Skeletal muscle cell (primary cell): ENCODE measurements at places on chromosomes 2 and 18.
A peak's percentile ranks its signal among the peaks of the same experiment; 100 is the strongest.

DNA sequence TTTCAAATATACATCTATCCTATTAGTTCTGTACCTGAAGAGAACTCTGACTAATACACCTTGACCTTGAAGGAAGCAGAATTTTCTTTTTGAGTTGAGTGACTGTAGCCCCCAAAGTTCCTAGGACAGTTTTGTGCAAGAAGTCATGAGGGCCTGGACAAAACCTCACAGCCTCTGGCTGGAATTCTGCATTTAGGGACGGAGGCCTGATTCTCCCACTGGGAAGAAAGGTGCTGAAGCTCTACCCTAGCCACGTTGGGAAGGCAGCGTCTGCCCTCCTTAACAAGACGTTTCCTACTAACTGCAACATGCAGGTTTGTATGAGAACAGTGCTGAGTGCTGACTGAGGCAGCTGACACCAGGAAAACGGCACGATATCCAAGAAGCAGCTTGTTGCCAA is 74.4 kb upstream of the ZCCHC2 start:
- DNase-seq, result no peak

GRCh38 chr2:31075941-31076590 is 62.2 kb downstream of the GALNT14 start:
- DNase-seq, result no peak

GRCh38 chr2:57460396-57461276 is 586.0 kb upstream of the VRK2 start:
- no peak for DNase-seq

GRCh38 chr18:50268022-50268747 is 1.9 kb upstream of the CFAP53 start:
- no peak for DNase-seq

GRCh38 chr2:231699006-231699405 is 9.3 kb upstream of the PTMA start:
- DNase-seq, result no peak

GRCh38 chr2:195709901-195710806 is 53.1 kb downstream of the SLC39A10 start:
- DNase-seq, result peak; percentile 12

DNA sequence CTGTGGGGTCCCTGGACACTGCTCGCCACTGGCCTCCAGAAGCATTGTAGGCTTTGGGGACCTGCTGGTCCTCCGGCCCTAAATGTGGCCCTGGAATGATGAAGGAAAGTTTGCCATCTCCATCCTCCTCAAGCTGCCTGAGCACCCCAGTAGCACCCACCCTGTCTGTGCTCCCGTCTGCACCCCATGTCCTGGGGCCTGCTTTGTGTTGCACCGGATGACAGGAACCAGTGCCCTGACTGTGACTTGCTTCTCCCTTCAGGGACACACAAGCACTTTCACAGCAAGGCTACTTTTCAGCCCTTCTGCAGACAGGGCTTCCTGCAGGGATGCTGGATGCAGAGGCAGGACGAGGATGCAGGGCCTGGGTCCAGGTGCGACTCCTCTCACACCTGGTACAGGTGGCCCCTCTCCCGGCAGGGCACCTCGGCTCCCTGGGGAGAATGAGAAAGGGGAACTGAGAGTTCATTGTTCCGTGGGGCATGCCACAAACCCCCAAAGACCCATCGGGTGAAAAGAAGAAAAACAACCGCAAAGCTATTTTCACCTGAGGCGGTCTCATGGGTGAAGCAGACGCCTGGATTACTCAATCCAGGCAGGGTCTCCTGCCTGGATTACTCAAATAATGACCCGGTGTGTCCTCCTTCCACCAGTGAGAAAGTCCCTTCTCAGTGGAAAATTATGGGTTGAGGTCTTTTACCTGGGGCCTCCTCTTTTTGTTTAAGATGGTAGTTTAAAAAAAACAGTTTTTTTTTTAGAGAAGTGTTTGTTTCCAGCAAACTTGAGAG is 74.9 kb downstream of the LONRF2 start:
- DNase-seq, result no peak

- no peak for DNase-seq
Measured at GRCh38 chr18:8769509-8770095, 64.2 kb downstream of the MTCL1 start.

DNA sequence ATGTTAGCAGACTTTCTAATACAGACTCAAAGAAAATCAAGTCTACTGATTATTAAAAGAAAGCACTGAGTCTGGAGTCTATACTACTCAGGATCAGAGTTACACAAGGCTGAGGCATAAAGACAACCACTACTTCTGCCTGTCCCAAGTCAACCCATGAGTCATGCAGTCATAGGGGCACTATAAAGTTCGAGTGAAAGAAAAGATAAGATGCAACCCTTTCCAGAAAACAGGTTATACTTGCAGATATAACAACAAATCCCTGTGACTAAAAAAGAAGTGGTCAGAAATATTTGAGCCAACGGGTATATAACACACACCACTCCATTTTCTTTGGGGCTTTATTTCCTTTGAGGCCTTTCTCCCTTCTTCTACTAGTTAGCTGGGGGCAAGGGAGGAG is 18.6 kb upstream of the SCRN3 start:
- DNase-seq, result peak; percentile 3

DNA sequence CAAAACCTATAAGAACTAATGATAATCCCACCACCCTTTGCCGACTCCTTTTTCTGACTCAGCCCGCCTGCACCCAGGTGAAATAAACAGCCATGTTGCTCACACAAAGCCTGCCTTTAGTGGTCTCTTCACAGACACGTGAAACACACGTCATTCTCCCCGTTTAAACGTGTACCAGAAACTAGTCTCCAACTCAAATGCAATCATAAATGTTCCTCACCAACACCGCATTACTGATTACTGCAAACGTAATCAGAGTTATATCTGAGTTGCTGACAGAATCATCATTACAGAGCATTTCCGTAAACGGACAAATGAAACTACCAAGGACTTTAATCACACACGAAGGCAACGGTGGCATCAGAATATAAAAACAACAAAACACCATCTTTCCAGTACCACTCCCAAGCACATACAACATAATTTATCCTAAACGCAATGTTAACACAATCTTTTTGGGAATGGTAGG is 1.9 kb downstream of the CLK1 start:
- peak; percentile 37 for DNase-seq

DNA sequence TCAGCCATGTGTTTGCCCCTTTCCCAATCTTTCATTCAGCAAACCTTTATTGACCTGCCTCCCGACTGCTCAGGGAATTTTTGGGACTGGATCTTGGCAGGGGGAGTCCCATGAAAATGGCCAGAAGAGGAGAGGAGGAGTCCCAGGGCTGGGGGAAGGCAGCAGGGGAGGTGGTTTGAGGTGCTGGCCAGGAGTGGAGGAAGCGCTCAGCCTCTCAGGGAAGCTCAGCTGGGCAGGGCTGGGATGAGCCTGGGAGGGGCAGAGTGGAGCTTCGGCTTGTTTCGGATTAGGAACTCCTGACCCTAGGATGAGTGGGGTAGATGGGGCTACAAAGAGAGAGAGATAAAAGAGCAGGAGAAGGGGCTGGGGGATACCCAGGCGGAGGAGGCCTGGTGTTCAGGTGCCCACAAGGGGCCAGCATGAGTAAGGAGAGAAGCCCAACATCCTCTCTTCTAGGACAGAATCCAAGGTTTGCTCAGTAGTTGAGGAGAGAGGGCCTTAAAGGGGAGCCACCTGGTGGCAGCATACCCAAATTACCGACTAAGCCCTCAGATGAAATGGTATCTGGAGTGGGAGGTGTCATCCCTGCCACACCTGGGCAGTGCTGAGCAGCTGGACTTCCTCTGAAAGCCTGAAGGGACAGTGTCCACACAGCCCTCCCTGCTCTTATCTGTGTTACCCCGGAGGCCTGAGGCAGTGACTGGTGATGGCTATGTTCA is 91.1 kb downstream of the INHBB start:
- no peak for DNase-seq

- DNase-seq, result peak; percentile 53
Measured at GRCh38 chr18:23114911-23115310, 20.4 kb upstream of the CABLES1 start.

GRCh38 chr18:52341608-52342381 is 1.8 kb downstream of the DCC start:
- no peak for DNase-seq

DNA sequence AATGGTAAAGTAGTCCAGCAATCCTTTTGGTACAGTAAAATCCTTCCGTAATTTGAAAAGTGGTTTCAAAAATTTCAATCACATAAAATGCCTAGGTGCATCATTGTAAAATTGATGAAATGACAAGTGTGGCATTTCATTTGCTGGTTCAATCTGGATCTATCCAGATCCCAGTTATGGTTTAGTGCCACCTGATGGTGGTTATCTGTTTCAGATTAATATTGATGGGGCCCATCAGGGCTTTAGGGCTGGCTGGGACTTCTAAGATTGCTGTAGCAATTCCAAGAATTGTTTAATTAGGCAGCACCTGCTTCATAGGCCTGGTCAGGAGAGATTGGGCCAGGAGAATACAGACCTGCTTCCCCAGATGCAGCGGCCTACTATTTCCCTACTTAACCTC is 55.5 kb upstream of the PIK3C3 start:
- DNase-seq, result no peak

DNA sequence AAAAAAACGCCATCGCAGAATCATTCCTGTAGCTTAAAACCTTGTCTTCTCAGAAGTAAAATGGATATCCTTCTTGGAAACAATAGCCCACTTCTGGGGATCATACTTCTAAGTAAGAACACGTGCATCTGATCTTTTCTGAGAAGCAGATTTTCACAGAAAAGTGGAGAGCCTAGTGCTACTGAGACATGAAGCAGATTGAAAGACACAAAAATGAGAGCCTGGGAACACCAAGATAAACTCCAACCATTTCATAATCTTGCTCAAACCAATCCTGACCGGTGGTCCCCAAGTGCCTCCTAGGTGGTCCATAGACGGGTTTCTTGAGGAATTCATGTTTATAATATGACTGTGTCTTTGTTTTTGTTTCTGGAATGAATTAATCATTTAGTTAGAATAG is 191.2 kb downstream of the IRS1 start:
- no peak for DNase-seq

DNA sequence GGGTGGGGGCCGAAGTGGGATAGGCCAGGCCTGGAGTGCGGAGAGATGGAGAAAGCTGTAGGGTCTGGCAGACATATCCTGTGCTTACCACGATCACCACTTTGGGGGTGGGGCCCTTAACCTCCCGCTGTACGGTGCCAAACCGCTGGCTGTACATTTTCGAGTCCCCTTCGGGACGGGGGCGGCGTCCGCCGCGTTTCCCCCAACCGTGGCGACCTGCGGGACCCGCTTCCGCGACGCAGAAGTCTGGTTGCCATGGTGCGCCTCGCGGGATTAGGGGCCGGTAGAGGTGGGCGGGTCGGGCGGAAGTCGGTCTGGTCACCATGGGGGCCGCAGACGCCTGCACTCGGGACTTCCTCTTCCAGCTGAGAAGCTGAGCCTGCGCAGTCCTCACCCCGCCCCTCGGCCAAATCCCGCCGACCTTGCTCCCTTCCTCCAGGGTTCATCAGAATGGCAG is at the start of gene CFAP53:
CFAP53 (minus strand) TSS at position 248 of the 457 bp plus-strand sequence; CDS start at position 157, 91 bp downstream.
- DNase-seq, result peak; percentile 61

DNA sequence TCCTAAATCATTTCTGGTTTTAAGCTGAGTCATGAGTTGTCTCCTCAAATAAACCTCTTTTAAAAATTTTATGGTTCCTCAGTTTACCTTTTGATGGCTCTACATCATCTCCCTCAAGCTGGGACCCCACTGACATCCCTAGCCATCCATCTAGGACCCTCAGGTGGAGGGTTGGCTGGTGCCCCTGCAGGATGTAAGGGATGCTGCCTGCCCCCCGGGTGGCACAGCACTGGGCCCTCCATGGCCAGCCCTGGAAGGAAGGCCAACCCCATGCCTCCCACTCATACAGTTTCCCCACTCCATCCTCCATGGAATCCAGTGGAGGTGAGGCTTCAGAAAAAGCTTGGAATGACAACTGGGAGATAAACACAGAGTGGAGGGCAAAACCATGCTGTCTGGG is 17.2 kb upstream of the GPC1 start:
- no peak for DNase-seq

DNA sequence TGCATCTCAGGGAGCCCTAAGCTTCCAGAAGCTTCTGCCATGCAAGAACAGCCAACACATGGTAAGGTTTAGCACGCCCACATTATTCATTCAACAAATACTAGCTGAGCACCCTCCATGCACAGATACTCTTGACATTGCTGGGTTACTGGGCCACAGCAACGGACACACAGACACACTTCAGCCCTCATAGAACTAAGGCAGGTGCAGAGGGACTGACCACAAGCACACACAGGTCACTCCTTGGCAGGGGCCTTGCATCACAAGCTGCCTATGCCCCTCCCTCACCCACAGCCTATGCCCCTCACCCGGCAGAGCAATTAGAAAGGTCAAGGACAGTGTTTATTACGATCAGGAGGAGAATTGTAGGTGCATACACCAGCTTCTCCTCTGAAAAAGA is 15.8 kb downstream of the SLC14A2 start:
- no peak for DNase-seq

DNA sequence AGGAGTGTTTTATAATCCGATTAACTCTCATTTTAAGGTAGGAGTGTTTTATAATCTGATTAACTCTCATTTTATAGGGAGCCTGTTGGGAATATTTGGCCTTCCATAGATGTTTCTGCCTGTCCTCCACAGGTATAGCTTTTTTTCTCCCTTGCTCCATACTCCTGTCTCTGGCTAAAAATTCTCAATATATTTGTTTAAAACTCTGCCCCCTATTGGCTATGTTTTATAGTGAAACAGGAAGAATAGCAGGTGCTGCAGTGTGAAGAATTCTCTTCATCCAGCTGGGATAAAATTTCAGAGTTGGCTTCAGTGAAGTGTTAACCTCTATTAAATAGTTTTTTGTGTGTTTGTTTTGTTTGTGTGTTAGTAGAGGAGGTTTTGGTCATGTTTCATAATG is 1046.0 kb upstream of the TMEFF2 start:
- DNase-seq, result no peak

DNA sequence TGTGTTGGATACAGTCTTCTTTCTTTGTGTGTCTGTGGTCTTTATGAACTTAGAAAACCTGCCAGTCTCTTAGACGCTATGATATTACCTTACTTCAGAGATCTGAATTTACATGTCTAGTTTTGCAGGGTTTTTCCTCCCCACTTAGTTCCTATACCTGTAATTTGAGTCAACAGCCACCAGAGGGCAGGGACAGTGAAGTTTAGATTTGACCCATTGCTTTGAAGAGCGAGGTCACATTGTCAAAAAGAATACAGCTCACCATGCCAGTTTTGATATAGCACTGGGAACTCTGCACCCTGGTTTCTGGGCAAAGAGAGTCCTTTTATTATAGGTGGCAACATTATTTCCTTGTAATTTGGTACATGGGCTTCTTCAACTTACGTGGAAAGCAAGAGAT is 102.3 kb downstream of the MAPK4 start:
- no peak for DNase-seq

GRCh38 chr2:69734854-69735544 is 6.9 kb upstream of the ANXA4 start:
- no peak for DNase-seq

GRCh38 chr2:39523308-39524044 is 86.4 kb upstream of the MAP4K3 start:
- DNase-seq, result peak; percentile 91

DNA sequence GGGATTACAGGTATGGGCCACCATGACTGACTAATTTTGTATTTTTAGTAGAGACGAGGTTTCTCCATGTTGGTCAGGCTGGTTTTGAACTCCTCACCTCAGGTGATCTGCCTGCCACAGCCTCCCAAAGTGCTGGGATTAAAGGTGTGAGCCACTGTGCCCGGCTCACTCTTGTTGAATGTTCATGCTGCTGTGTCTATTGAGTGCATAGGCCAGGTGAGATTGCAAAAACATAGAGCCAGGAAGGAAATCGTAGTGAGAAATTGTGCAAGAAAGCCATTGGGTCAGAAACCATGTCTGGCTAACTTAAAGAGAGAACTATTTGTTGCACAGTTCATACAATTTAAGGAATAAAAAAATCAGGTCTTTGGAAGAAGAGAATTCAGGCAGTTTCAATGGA is 45.5 kb upstream of the FZD5 start:
- DNase-seq, result no peak
